ENCODE measurements at places on chromosomes 3 and 15.

DNA sequence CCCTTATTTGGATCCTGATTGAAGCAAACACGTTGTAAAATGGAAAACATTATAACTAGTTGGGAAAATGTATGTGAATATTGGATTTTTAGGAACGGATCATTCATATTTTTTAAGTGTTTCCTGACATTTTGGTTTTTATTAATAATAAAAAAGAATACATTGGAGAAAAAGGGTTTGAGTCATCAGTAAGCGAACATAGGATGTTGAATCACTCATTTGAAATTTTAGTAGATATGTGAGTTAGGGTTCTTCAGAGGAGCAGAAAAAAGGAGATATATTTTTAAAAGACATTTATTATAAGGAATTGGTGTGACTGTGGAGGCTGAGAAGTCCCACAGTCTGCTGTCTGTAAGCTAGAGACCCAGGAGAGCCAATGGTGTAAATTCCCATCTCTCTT, 258.5 kb downstream of the PTPRG start:
- no peak for DNase-seq

DNA sequence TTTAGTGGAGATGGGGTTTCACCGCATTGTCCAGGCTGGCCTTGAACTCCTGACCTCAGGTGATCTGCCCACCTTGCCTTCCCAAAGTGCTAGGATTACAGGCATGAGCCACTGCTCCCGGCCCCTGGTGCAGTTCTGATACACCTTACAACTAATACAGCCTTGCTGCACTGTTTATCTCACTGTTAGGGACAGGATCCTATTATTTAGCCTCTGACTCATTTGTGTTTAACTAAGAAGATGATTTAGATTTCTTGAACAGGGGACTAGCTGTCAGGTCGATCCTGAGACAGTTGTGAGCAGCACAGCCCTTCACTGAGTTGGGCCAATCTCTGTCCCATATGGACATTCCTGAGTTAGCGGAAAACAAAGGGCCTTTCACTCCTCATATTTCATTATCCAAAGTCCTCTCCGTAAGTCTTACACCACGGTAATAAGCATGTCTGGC, 19.2 kb downstream of the GYG1 start:
- no peak for DNase-seq

GRCh38 chr3:197445896-197446699, 109.7 kb downstream of the BDH1 start:
- DNase-seq: no peak

GRCh38 chr15:62075595-62076277, 9.0 kb downstream of the C2CD4A start:
- no peak for DNase-seq

DNA sequence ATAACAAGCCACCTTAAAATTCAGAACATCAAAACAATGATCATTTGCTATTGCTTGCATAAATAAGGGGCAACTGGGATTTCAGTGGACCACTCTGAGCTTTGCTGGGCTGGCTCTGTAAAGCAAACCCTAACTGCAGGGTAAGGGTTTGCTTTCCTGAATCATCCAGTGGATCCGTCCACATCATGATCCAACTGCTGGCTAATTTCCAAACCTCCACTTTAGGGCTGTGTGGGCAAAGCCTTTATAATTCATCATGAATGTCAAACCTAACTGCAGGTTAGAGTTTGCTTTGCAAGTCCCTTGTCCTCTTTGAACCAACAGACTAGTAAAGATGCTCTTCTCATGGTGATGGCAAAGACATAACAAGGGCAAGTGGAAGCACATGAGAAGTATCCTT, 76.1 kb downstream of the SYNPR start:
- DNase-seq: no peak

GRCh38 chr3:146047485-146047884, 113.5 kb downstream of the PLOD2 start:
- no peak for DNase-seq

GRCh38 chr3:16249336-16249735, 15.4 kb downstream of the DPH3 start:
- DNase-seq: no peak

- no peak for DNase-seq
Measured at GRCh38 chr3:60000311-60001105, 950.7 kb upstream of the CFAP20DC start.

DNA sequence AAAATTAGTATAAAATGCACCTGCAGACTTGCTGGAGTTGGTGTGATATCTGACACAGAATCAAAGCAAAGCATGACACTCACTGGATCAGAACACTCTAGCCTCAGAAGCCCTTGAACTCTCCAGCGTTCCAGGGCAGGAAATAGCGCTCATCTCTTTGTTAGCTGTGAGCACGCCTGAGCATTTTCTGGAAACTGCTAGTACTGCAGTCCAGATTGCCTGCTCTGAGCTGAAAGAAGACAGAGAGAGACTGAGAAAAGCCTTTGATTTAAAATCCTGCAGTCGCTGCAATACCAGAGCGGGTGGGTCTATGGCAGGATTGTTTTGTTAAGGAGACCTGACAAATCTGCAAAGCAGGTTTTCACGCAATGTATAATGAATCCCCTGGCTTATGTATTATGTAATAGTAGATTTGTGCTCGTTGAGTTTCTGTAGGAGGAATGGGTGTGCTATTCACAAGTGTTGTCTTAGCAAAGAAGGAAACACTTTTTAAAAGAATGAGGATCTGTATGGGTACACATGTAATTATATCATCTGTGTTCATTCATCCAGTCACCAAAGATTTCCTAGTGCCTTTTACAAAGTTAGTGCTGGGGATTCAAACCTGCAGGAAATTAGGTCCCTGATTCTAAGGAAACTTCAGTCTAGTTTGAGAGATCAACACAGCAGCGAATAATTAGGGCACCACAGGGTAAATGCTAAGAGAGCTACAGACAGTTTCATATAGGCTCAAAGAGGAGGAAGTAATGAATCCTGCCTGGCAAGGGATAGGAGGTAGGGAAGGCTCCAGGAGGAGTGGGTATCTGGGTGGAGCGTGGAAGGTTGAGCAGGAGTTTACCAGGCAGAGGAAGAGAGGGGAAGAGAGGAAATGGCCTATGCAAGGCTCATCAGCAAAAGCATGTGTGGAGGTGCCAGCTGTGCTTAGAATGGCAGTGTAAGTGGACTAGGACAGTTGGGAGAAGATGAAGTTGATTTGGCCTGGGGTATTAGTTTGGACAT, 26.1 kb upstream of the MGLL start:
- no peak for DNase-seq

DNA sequence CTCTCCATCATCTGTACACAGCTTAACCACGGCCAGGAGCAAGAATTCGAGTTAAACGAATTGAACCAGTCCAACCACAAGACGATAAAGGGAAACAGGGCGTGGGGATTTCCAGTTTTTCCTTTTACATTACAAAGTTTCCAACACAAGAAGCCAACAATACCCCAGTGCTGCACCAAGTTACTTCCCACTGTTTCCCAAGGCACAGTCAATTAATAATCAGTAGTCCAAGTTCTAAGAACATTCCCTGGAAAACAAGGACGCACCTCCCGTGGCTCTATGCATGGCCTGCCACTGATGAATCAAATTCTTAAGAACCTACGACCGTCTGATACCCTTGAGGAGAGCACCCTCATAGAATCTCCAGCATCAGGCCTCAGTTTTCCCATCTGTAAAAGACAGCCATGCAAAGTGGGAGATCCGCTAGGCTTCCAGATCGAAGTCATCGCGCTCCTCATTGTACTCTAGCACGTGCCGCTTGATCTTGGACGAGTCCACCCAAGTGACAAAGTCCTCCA, 774 bp downstream of the IMP3 start:
- DNase-seq: no peak

DNA sequence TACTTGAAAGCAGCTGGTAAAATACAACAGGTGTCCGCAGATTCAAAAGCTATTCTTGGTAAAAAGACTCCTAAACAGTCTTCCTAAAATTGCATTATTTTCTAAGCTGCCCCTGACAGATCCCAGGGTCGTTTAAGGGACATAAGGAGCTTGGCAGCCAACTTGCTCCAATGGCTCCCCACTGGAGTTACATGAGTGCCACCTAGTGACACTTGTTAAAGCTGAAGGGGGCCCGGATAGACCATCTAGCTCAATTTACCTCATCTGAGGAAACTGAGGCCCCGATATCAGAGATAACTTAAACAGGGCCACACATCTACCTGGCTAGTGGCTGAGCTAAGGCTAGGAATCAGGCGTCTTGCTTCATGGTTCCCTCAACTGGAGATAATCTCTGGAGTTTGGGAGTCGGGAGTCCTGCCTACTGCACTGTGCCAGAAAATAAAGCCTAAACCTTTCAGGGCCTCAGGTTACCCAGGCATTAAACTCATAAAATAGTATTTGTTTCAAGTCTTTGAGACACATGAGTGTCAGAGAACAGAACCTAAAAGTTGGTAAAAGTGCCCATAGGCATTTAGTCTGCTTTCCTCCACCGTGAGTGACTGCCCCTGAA, 6.5 kb upstream of the TBC1D23 start:
- peak; percentile 55 for DNase-seq

- no peak for DNase-seq
Measured at GRCh38 chr3:184773283-184774186, 38.4 kb upstream of the VPS8 start.
